ENCODE measurements at places on chromosomes 7 and 10.

GRCh38 chr7:127419196-127419595 lies 26.7 kb upstream of the ZNF800 start:
- DNase-seq, result no peak

DNA sequence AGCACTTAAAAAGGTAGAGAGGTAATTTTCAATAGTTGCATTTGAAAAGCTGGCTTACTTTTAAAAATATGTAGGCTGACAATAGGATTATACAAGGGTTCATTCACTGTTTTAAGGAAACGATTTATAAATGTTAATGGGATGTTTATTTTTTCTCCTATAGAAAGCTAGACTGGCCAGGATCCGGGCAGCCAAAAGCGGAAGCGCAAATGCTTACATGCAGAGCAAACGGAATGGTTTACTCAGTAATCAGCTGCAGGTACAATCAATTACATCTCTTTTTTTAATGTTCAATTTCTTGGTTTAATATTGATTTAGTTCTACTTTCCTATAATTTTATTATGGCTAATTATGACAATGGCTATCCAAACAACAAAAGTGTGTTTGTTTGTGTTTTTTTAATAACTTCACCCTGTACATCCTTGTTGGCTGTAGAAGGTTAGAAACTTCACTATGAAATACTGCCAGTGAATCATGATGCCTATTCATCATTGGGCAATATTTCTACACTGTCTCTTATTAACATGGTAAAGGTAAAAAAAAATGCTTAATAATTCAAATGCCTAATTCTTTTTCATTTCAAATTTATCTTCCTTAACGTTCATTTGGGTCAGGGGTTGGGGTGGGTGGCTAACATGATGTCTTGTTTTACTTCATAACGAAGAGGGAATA lies 116.4 kb downstream of the TSPAN12 start:
- peak; percentile 40 for DNase-seq

DNA sequence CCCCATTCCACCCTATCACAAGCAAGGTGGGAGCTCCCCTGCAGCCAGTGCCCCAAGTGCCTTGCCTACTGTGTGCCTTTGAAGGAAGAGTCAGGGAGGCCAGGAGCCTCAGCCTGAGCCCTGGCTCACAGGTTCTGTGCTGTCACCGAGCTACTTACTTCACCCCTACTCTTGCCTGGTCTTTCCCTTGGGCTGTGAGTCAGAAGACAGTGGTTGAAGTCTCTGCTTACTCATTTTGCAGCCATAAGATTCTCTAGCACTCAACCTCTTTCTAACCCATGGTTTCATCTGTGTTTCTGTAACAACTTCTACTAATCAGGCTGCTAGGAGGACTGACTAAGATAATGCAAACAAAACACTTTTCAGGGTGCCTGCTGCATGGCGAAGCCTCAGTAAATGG lies 114.5 kb downstream of the PLCE1 start:
- DNase-seq, result no peak

- DNase-seq, result no peak
These were observed 7.6 kb downstream of the ARL5B start for GRCh38 chr10:18666810-18667209.

- no peak for DNase-seq
These were observed 38.8 kb downstream of the RNLS start for GRCh38 chr10:88544140-88544870.

DNA sequence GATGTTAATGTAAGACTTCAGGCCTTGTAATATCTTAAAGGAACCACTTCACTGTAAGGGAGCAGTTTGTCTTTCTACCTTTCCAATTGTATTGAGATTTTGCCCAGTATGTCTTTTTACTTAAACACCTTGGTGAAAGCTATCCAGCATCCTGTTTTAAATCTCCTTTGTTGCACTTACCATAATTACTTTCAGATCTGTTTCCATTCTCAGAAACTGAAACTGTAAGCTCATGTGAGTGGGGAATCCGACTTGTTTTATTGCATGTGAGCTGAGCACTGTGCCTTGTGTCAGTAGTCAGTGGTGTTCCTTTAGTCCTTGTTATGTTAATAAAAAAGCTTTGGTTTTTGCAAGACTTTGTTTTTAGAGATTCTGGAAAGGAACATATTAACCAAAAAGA lies 42.2 kb downstream of the BMPR1A start:
- DNase-seq, result no peak

DNA sequence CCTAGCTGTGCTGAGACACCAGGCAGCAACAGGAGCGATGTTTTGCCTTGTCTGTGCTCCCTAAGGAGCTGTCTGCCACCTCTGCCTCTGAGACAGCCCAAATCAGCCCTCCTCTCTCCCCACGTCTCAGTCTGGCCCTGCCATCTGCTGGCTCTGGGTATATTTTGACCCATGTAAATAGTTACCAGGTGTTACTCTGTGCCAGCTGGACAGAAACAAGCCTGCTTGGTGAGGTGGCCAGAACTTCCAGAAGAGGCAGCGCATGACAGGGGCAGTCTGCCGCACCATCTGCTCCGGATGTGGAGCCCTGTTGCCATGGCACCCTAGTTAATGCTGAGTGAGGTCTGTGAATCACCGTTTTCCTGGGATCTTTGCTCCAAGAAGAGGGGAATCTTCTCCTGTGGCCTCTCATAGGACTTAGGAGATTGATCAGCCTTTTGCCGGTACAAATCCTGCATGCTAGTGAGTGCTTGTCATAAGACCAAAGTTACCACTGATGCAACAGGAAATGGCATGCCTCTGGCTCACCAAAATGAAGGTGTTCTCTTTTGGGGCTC lies 31.8 kb downstream of the GSTO2 start:
- DNase-seq, result peak; percentile 56

DNA sequence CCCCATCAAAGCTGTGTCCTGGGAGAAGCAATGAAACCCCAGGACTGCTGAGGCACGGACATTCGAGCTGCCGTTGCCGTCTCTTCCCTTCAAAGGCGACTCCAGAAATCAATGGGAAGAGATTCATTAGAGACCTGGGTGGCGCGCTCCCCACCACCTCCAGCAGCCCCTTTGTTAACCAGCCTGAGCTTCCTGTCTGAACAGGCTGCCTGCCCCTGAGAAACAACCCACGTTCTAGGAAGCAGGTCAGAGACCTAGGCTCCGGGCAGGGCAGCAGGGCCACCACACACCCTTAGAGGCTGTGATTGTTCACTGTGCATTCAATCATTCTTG lies 110.9 kb upstream of the PPIF start:
- no peak for DNase-seq

GRCh38 chr10:88038268-88038667 lies 174.8 kb downstream of the PTEN start:
- DNase-seq, result no peak

DNA sequence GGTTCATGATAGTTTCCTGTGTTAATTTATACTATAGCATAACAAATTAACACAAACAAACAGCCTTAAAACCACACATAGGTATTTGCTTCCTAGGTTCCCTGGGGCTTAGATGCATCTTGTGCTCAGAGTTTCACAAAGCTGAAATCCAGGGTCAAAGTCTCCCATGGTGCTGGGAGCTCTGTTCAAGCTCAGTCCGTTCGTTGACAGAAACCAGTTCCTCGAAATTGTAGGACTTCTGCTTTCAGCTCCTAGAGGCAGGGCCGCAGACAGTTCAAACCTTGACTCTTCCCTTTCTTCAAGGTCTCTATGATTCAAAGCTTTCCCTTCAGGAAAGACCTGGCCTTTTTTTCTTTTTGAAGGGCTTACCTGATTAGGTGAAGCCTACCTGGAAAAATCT lies 90.5 kb downstream of the VSTM2A start:
- DNase-seq, result no peak

GRCh38 chr10:48417374-48417773 lies 110.9 kb downstream of the MAPK8 start:
- no peak for DNase-seq

- no peak for DNase-seq
These were observed 19.7 kb upstream of the NKX6-2 start for GRCh38 chr10:132805599-132805998.

DNA sequence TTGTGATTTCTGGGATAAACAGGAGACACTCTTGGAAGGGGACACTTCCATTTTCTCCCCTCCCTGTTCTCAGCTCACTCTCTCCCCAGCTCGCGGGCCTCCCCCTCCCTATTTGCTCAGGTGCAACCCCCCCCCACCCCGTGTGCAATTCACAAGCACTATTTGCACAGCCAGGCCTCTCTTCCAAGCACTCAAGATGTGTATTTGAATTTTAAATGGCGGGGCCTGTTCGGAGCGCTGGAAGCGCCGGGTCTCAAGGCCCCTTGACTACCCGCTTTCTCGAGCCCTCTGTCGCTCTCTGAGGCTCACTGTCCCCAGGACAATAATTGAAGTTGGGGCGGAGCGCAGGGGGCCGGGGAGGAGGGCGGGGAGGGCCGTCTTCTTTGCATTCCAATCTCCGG lies 7.8 kb downstream of the SHH start:
- DNase-seq, result no peak
